ENCODE measurements at places on chromosomes 1 and 21.
A peak's percentile ranks its signal among the peaks of the same experiment; 100 is the strongest.

GRCh38 chr1:192936313-192937018, 122.7 kb downstream of the UCHL5 start:
- DNase-seq, result no peak

- peak; percentile 67 for DNase-seq
Measured at GRCh38 chr1:92882819-92883218, 51.0 kb downstream of the RPL5 start.

GRCh38 chr1:43446388-43446740, 7.4 kb downstream of the HYI start:
- DNase-seq, result no peak

DNA sequence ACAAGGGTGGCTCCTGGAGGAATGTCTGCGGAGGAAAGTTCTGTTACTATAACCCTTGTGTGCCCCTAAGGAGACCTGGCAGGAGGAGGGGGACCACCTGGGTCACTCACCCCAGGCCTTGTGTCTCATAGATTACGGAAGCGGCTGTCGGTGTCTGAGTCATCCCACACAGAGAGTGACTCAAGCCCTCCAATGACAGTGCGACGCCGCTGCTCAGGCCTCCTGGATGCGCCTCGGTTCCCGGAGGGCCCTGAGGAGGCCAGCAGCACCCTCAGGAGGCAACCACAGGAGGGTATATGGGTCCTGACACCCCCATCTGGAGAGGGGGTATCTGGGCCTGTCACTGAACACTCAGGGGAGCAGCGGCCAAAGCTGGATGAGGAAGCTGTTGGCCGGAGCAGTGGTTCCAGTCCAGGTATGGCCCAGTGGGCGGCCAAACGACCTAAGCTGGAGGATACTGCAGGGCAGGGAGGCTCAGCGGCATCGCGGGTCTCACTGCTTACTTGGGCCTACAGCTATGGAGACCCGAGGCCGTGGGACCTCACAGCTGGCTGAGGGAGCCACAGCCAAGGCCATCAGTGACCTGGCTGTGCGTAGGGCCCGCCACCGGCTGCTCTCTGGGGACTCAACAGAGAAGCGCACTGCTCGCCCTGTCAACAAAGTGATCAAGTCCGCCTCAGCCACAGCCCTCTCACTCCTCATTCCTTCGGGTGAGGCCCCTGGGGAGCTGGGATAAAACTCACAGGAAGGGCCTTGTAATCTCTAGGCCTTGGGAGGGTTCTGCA, 101.4 kb downstream of the PIK3R3 start:
- DNase-seq, result peak; percentile 42

- no peak for DNase-seq
Measured at GRCh38 chr1:94413311-94413710, 4.9 kb upstream of the ABCD3 start.

GRCh38 chr21:14567331-14568279, 21.5 kb upstream of the SAMSN1 start:
- DNase-seq, result no peak

DNA sequence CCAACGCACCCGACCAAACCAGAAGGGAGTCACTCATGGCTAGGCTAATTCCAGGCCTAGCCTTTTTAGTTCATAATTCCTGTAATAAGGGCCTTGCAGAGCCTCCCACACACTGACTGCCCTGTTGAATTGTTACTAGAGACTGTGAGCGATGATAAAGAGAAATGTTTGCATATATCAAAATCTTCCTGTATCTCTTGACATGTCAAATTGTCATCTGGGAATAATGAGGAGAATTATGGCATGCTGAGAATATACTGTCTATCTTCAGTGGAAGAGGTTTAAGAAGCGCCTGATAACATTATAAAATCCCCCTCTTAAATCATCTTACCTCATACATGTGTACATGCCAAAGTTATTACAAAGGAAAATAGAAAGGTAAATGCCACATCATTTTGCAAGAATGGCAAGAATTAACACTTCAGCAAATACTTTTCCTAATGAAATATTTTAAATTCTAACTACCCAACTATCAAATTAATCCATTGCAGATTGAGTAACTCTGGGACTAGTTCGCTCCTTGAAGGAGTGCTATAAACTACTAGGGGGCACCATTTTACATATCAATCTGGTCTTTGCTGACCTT, 144.1 kb downstream of the CENPF start:
- peak; percentile 6 for DNase-seq

DNA sequence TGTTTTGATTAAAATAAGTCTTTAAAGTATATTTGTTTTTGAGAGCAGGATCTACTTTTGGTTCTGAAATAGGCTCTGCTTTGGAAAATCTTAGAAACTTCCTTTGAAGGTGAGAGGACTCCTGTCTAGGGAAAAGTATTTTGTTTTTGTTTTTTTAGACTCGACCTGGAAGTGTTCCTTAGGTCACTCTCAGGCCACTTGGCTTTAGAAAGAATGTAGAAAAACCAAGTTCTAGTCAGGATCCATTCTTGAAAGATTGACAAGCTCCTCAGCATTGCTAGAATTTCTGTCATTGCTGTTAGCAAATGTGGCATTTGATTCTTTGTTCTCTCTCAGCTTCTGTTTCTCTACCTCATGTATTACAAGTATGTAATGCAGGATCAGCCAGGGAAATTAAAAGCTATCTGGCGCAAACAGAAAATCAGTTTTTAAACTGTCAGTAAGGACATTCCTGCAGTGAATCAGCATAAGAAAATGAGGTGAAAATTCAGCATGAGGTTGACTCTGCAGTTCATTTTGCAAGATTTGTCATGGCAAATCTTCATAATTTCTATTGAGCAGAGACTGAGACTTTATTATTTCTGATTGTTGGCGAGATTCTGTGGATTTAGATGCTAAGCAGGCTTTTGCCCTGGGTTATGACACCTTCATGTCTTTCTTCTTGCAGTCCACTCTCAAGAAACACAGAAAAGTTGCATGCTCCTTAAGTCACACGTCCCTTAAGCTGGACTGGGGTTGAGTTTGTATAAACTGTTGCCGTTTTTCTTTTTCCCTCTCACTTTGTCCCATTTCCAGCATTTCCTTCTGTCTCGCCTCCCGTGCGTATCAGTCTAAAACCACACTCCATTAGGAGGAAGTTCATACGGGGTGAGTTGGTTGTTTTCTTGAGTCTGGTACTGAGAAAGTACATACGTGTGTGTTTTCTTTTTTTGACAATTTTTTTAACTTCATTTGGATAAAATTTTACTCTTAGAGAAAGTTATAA, 12.6 kb downstream of the NTPCR start:
- peak; percentile 58 for DNase-seq

DNA sequence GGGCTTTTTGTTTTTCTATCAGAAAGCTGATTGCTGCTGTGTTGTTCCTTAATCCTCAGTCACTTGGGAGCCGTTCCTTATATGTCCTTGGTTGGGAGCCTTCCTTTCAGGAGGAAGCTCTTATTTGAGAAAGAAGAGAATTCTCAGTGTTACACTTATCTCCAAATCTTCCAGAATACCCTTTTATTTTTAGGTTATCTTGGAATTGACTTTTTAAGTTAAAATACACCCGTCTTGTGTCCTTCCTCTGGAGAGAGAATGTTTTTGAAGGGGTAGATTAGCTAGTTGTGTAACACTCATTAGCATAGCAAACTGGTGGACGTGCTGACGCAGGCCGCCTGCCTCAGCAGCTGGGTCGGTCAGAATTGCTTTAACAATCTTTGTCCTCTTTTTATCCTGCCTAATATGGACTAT, 42.1 kb downstream of the LRRC8B start:
- DNase-seq, result no peak

DNA sequence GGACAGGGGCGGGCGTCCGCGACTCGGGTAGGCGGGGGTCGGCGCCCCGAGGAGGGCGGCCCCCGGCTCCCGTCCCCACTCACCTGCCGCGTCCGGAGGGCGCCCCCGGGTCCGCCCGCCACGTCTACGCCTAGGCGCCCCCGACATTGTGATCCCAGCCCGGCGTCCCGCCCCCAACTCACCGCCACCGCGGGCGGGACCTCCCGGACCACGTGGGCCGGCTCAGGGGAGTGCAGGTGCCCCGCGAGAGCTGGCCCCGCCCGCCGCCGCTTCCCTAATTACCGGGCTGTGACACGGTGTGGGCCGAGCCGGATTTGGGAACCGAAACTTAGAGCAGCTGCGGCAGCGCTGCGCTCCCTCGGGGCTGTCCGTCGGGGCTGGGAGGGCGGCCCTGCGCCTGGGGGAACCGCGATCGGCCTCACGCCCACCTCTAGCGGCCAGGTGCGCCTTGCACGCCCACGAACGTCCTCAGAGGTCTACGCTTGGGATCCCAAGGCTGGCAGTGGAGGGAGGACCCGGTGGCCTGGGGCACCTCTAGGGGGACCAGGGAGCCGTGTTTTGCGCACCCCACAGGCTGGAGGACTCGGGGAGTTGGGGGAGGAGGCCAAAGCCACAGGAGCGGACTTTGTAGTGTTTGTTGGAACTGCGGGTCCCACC, 521 bp upstream of the NADK start:
- peak; percentile 75 for DNase-seq

Measured in M059J (cell line).